Mammary epithelial cell (primary cell): ENCODE measurements at places on chromosomes 13 and 19. TPM values are rescaled to one million over a fixed set of nuclear protein-coding genes. Genes with fewer than 3 reads are reported as not detected.

Gene UBE2M
- 96.5 and 111 TPM in 2 replicates for total RNA-seq

Gene WDR88
- total RNA-seq, result 0.33 TPM

Gene ERICH6B
- total RNA-seq, result not detected

Gene VSTM1
- not detected for total RNA-seq

Gene ZFR2
- not detected in 2 replicates for total RNA-seq

Gene ZNF112
- 4.7 TPM in 2 replicates for total RNA-seq

Gene CNN1
- 35.3 TPM for total RNA-seq

Gene SIGLEC5
- not detected in 2 replicates for total RNA-seq

Gene EFNA2
- total RNA-seq, result 0.33 TPM in 1 of 2 replicates, not detected in the other

Gene CDC42EP5
- 5.5 TPM for total RNA-seq
